ENCODE measurements at places on chromosomes 16 and 17.

GRCh38 chr16:1571012-1571671, 37.7 kb downstream of the TMEM204 start:
- no peak for DNase-seq

DNA sequence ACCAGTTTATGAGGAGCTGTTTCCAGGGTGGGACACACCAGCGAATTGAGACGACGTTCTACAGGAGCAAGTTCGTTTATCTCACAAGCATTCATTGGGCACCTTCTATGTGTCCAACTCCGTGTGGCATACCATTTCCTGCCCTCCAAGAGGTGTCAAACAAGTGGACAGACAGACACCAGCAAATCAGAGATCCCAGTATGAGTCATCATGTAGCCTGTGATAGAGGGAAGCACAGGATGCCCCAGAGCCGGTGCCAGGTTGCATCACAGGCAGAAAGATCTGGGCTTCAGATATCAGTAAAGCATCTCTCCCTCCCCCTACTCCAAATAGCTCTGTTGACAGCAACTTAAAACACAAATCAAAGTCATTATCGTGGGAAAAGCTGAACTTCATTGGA, 31.8 kb upstream of the MAF start:
- no peak for DNase-seq

DNA sequence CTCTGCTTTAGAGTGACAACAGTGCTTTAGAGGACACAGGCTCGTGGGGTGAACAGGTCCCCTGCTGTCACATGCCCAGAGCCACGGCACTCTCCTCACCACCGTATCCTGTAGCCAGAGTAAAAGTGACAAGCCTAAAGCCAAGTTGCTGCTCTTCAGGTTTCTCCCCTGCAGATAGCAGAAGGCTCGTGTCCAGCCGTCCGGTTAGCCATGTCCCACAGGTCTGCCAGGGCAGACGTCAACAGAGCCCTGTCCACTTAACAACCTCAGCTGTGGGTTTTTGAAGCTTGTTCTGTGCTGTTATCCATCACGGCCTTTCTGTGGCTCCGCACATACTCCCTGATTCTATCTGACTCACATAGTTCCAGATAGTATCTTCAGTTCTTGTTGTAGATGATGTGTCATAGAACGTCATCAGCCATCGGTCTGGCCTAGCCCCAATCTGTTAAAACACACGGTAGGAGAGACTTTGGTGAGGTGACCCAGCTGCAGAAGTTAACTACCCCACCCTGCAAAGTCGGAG, 100.7 kb downstream of the SOCS1 start:
- DNase-seq = no peak

DNA sequence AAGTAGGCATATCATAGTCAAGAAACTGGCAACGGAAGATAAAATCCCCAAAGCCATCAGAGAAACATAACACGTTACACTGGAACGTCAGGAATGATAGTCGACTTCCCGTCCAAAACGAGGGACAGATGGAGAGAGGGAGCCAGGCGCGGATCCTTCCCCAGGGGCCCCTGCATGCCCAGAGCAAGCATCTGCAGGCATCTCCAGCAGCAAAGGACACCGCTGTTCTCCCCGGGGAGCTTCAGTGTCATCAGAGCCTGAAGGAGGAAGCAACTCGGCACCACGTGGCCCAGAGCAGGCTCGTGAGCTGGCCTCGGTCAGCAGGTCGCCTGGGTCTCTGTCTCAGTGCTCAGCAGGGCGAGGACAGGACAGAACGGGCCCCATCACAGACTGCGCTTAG, 50.1 kb downstream of the LMF1 start:
- DNase-seq = no peak

GRCh38 chr17:49022391-49022941, 25.3 kb downstream of the IGF2BP1 start:
- DNase-seq = no peak

DNA sequence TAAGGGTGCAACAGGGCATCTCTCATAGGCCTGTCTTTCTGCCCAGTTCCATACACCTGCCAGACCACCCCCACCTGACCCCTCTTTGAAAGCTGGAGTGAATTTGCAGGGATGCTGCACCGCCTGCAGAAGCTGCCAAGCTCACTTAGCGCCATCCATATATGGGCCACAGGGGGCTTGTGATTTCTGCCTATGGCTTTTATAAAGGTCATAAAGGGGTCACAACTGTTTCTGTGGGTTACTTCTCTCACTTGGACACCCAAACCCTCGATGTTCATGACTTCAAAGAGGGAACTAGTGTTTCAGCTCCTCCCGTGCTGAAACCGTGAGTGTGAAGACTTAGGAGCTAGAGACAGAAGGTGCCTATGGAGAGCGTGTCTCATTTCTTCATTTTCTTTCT, 23.9 kb upstream of the MEAK7 start:
- no peak for DNase-seq

- no peak for DNase-seq
These were observed 1.9 kb upstream of the PLEKHG4 start for GRCh38 chr16:67277294-67277998.

GRCh38 chr16:53428681-53429080, 5.6 kb upstream of the RBL2 start:
- no peak for DNase-seq

- no peak for DNase-seq
These were observed 155.8 kb downstream of the SNX29 start for GRCh38 chr16:12132290-12132689.

DNA sequence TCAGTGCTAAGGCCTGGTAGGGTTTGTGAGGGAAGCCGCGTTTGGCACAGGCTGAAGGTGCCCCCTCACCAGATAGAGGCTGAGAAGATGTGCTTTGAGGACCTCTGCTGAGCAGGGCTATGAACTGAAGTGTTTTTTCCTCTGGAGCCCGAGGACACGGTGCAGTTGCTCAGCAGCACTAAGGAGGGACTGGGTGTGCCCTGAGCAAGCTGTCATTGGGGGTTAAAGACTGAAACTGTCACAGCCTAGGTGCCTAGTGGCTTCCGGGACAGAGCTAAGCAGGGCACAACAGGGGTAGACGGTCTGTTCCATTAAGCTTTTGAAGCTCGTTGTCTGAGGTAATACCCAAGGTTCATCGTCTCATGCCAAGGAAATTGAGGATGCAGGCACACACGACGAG, 24.8 kb upstream of the ASGR2 start:
- no peak for DNase-seq

GRCh38 chr17:73657473-73658116, 13.3 kb upstream of the SDK2 start:
- no peak for DNase-seq
